NCI-H748 treated with DMSO at 0.1 percent for 48 hours (cell line): ENCODE measurements at places on chromosomes 13 and 19.

DNA sequence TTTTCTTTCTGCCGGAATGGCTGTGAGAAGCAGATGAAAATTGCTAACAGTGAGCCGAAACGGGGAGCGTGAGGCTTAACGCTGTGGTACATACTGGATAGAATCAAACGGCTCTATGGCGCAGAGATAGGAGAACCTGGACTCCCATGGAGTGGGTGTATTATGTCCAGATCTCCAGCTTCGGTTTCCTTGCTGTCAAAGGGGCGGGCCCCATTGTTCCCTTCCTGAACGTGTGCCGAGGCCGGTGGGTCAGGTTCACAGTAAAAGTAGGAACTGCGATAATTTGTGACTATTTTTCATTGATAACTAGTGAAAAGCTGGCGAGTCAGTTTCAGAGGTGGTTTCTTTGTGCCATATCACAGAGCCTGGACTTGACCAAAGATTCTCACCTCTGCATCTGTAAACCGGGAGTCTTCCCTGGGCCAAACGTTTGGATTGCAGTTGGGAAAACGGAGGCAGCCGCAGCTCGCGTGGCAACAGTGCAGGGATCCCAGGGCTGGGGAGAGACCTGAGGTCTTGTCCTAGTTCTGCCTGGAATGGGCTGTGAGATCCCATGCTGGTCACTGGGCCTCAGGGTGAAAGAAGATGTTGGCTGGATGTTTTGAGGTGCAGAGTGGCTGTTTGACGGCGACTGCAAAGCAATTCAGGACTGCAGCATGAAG lies 752 bp downstream of the RPL18A start:
- DNase-seq = no peak

DNA sequence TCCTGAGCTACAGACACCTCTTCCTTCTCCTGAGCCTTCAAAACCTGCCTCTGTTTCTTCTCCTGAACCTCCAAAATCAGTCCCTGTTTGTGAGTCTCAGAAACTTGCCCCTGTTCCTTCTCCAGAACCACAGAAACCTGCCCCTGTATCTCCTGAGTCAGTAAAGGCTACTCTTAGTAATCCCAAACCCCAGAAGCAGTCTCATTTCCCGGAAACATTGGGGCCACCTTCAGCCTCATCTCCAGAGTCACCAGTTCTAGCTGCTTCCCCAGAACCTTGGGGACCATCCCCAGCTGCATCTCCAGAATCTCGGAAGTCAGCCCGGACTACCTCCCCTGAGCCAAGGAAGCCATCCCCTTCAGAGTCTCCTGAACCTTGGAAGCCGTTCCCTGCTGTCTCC lies 10.0 kb downstream of the CHAMP1 start:
- no peak for DNase-seq

- DNase-seq = no peak
Observed at GRCh38 chr13:110445183-110445582, 116.3 kb downstream of the RAB20 start.

- no peak for DNase-seq
Observed at GRCh38 chr13:98443329-98443728, 133.6 kb downstream of the STK24 start.

- no peak for DNase-seq
Observed at GRCh38 chr13:105441051-105441750, 1094.3 kb downstream of the EFNB2 start.

- DNase-seq = no peak
Observed at GRCh38 chr19:32935629-32936028, 36.1 kb downstream of the CEP89 start.

DNA sequence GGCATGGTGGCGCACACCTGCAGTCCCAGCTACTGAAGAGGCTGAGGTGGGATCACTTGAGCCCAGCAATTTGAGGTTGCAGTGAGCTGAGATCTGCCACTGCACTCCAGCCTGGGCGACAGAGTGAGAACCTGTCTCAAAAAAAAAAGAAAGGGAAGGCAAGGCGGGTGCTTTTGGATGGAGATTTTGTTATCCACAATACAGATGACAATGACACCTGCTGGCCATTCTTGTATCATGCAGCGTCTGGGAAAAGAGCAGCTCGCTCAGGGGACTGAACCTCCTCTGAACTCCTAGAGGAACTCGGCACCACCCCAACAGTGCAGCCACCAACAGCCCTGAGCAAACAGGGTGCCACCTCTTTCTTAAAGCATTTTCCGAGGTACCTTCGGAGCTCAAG lies 22.8 kb downstream of the HAUS8 start:
- DNase-seq = peak; percentile 3

GRCh38 chr13:90690458-90691080 lies 656.9 kb upstream of the MIR17HG start:
- no peak for DNase-seq
